Activated naive CD8-positive, alpha-beta T cell treated with anti-CD3 and anti-CD28 coated beads for 36 hours (primary cell): ENCODE measurements at places on chromosomes 2 and 18. TPM values are rescaled to one million over a fixed set of nuclear protein-coding genes. Genes with fewer than 3 reads are reported as not detected.

GRCh38 chr2:127154396-127154795 lies 47.4 kb upstream of the BIN1 start:
- H3K4me3 ChIP-seq: no peak overlapping the region
- H3K27me3 ChIP-seq: no peaks in the 10 kb centered on the region
- no peaks in the 10 kb centered on the region for H3K36me3 ChIP-seq
- H3K27ac ChIP-seq: no peak overlapping the region
- DNase-seq: no peak

DNA sequence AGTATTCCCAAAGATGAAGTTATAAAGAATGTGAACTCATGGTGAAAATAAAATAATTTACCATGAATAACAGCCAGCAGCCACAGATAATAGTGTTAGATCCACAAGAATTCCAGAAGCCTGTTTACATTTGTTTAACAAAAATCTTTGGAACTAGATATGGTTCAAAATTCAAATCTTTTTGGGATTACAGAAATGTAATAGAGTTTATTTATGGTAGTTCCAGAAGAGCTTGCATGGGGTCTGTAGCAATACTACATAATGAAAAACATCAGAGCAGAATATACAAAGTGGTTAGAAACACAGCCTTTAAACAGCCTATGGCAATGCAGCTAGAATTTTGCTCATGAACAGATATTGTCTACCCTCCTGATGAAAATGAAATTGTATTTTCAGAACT lies 179.1 kb downstream of the RDH14 start:
- no peaks in the 10 kb centered on the region for H3K36me3 ChIP-seq
- H3K27ac ChIP-seq: no peak overlapping the region
- no peak overlapping the region for H3K4me3 ChIP-seq
- DNase-seq: no peak
- peaks cover 22% of the 10 kb centered on the region for H3K27me3 ChIP-seq
- H3K4me1 ChIP-seq: no peaks in the 10 kb centered on the region

DNA sequence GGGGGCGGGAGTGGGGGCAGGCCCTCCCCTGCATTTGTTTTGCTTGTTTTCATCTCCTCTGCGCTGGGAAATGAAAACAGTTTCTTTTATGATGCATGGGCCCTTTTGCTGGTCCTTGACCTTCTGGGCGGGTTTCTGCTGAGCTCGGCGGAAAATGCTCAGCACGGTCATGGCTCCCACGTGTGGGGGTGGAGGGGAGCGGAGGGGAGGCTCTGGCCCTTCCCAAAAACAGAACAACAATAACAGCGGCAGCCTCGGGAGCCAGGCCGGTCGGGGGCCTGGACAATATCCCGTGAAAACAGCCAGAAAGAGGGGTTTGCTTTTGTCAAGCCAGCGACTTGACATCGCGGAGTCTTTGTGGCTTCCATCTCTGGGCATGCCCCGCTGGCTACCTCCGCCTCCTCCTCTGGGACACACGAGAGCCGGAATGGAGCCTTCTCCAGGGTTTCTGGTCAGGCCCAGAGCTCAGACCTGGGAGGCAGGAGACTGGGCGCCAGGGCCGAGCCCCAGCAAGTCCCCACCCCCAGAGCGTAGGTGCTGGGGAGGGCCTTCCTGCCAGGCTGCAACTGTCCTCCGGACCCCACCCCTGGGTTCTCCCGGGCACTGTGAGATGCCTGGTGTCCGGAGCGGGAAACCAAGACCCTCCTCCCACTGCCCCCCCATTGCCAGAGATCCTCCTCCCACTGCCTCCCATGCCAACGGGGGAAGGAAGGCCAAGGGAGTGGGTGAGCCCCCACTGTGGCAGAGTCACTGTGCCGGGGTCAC lies 35.9 kb upstream of the SNED1 start:
- no peak overlapping the region for H3K27ac ChIP-seq
- H3K27me3 ChIP-seq: no peaks in the 10 kb centered on the region
- no peaks in the 10 kb centered on the region for H3K36me3 ChIP-seq
- no peaks in the 10 kb centered on the region for H3K4me1 ChIP-seq
- no peak for DNase-seq

IL18R1 gene
- 20.6 TPM for total RNA-seq

TNFRSF11A gene
- total RNA-seq: 2.4 TPM
